Stimulated activated CD8-positive, alpha-beta memory T cell treated with anti-CD3 and anti-CD28 coated beads, Interleukin-4, amount 100 ng/mL, for 48 hours (primary cell): ENCODE measurements at places on chromosomes 6 and 20.

DNA sequence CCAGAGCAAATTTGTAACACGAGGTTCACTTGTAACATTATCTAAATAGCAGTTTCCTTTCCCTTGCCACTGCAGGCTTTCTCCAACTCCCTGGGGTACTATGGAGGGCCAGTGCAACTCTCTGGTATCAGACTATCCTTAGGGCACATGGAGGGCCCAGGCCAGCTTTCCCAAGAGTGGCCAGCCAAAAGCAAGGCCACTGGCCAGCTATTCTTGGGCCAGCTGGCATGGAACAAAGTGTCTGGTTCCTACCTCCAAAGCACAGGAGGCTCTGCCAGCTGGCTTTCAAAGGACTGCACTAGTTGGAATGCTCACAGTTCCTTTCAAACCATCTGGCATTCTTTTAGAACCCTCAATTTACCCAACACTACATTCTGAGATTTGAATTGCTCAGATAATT is 8.7 kb downstream of the RNF24 start:
- DNase-seq, result no peak

GRCh38 chr20:62972845-62973745 is 20.6 kb downstream of the SLC17A9 start:
- DNase-seq, result no peak

- DNase-seq, result no peak
Observed at GRCh38 chr20:2692036-2692885, at the start of gene EBF4. Gene EBF4 (plus strand): TSS chr20:2692780. CDS start chr20:2693646, 866 bp downstream.

GRCh38 chr20:46349035-46349741 is 40.9 kb upstream of the CDH22 start:
- peak; percentile 73 for DNase-seq

GRCh38 chr6:106247293-106247692 is 78.3 kb downstream of the ATG5 start:
- no peak for DNase-seq

- DNase-seq, result no peak
Observed at GRCh38 chr6:53718597-53719460, 53.3 kb upstream of the KLHL31 start.

- DNase-seq, result peak; percentile 48
Observed at GRCh38 chr6:89298680-89299465, 16.2 kb downstream of the GABRR2 start.

DNA sequence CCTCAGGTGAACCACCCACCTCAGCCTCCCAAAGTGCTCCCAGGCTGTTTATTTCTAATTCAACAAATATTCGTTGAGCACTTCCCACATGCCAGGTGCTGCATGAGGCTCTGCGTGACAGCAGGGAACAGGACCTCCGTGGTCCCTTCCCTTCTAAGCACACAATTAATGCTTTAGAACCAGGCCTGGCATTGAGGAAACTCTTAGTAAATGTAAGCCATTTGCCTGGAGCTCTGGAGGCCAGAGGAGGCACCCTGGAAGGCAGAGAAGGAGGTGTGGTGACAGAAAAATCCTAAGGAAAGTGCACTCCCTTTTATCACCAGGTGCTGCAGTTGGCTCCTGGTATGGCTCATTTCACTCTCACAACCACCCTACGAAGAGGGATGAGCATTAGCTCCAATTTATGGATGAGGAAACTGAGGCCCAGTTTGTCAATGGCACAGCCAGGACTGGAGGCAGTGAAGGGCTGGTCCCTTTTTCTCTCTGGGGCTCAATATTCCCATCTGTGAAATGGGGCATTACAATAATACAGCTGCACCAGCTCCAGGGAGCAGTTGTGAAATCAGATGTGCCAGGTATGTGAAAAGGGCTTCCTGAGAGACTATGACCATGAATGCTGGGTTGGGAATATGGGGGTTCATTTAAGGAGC is 8.1 kb upstream of the ID1 start:
- DNase-seq, result no peak

DNA sequence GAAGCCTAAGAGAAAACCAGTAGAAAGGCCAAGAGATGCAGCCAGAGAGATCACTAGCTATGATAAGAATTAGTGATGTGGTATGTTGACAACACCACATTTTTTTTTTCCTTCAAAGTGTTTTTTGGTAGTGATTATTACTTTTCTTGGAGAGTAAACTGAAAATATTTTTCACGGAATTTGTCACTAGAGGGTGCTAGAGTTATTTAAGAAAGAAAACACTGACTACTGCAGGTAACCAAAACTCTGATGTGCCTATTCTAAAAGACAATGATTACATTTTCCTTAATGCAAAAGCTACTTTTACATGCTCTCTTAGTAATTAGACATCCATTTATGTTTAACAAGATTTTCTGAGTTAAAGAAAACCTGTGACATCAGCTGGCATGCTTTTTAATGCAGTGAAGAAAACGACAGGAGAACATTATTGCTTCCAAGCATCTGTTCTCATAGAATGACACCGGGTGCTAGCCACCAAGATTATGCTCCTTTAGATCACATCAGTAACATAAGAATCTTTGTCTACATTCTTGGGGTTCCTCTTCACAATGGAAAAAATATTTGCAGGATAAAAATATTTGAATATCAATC is 28.8 kb downstream of the RWDD2A start:
- DNase-seq, result no peak

DNA sequence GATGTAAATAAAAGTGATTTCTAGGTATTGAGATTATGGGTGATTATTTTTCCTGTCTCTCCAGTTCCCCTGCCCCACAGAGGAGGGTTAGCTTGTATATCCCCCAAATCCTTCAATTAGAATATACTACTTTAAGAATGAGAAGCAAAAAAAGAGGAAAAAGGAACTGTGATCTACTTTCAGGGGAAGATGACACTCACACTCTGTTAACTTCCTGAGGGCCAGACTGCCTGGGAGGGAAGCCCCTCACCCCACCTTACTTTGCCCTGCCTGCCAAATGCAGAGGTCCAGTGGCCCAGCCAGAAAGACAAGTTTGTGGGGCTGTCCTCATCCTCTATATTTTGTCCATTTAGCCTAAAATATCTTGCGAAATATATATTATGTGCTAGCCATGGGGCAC is 9.2 kb upstream of the LY86 start:
- no peak for DNase-seq
